ENCODE measurements at places on chromosomes 4 and X.

- DNase-seq, result no peak
Measured at GRCh38 chr4:147801820-147802219, 69.9 kb downstream of the ARHGAP10 start.

GRCh38 chr4:116942315-116942714, 143.1 kb downstream of the TRAM1L1 start:
- no peak for DNase-seq

DNA sequence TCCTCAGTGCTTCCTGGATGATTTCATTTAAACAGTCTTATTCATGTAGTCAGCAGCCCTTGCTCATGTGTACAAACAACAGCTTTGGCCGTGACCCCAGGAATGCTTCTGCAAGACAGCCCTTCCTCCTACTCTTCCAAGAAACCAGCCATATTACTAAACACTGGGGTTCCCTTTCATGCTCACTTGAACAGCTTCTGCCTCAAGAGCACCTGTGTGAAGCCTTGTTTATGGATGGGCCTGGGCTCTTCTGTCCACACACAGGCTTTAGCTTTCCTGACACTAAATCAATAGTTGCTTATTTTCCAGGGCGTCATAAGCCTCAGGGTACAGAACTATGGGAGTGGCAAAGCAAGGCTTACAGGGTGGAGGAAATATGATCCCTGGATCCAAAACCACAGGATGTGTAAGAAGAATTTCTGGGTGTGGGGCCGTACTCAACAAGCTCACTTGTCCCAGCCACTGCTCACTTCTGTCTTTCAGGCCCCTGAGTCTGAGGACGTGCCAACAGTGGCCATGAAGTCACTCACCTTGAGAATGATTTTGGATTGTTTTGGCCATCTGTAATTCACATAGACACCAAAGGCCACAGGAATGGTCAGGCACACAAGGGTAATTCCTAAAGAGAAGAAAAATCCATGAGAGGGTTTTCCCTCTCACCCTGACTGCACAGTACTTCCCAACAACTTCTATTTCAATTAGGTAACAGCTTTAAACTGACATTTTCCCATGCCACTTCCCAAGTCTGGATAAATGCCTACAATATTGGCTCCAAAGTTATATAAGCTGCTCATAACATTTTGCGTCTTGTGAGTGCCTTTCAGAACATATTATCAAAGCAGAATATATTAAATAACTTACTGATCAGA, 17.7 kb downstream of the SLC10A6 start:
- DNase-seq, result no peak

DNA sequence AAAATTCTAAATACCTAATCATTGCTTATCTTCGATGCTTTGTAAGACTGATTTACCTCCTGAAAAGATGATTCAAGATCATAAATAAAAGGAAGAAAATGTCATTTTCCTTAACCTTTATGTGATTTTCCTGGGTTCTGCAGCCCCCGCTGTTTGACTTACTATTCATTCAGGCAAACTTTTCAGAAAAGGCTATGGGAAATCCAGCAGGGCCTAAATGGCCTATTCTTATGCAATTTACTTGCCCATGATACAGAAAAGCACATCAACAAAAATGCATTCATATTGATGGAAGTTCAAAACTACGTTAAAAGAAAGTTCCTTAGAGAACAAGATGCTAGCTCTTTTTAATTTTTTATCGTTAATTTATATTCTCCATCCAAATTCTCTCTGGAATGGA, 51.2 kb downstream of the TMEM144 start:
- DNase-seq, result no peak

DNA sequence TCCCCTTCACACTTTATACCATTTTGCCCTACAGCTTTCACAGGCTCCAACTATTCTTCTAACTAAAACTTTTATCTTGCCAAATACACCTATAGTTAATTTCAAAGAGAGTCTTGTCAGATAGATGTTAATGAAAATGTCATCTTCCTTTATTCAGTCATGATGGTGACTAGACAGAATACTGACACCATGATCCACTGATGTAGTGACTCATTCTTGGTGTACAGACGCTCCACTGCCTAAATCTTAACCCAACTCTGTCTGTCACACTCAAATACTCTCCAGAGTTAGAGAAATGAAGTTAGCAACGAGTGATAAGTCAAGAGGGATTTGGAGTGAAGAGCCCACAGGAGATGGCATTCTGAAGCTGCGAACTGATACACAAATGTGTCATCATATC, 32.1 kb upstream of the HDAC8 start:
- DNase-seq, result no peak

- peak; percentile 76 for DNase-seq
Measured at GRCh38 chr4:51843309-51844152, 578 bp downstream of the DCUN1D4 start.

DNA sequence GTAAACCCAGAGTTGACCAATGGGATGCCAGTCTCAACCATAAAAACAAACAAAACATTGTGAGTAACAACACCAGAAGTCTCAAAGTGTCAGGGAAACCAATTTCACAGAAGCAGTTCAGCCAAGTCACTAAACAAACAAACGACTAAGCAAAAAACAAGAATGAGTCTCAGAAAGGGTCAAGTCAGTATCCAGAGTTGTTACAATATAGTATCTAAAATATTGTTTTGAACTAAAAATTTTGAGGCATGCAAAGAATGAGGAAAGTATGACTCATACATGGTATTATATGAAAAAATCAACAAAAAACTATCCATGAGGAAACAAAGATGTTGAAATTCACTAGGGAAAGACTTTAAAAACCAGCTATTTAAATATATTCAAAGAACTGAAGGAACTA, 70.6 kb downstream of the AR start:
- DNase-seq, result no peak

DNA sequence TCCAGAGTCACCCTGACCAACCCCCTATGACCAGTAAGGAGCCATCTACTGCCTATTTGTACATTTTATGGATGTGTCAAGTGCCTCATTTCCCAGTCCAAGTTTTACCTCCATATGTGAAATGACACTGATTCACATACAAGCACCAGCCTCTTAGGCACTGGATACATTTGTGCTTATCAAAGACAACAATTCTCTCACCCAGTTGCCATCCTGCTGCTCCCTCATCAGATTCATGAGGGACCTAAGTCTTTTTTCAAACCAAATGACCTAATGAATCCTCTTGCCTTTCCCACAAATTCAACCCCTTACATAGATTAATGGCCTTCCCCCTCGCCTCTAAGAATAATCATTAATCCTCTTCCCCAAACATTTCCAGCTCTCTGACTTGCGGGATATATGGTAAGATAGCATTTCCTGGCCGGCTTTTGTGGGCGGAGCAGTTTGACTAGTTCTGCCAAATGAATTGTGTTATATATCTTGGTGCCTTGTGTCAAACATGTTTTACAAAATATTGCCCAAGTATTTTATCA, 233.9 kb downstream of the ARAP2 start:
- no peak for DNase-seq

GRCh38 chr4:15875663-15876460, 62.7 kb downstream of the FGFBP1 start:
- DNase-seq, result no peak

DNA sequence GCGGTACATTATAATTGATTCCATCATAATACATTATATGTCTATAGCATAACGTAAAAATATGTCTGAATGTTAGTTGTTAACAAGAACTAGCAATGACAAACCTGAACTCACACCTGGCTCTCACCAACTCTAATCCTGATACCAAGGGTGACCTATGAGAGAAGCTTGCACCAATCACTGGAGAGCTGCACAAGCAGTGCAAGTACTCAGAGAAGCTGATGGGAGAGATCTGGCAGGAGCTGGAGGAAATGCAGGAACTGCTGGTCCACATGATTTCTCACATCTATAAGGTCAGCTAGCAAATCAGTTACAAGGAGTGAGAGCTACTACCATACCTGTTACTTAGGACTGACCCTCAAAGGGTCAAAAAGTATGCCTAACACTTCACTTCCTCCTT, 74.8 kb downstream of the RAB28 start:
- no peak for DNase-seq

DNA sequence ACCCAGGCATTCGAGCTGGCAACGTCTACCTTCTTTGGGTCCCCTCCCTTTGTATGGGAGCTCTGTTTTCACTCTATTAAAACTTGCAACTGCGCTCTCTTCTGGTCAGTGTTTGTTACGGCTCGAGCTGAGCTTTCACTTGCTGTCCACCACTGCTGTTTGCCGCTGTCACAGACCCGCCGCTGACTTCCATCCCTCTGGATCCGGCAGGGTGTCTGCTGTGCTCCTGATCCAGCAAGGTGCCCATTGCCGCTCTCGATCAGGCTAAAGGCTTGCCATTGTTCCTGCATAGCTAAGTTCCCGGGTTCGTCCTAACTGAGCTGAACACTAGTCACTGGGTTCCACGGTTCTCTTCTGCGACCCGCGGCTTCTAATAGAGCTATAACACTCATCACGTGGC, 183.5 kb upstream of the GALNTL6 start:
- DNase-seq, result no peak

All from femur (tissue), 1 donor.